Mesenteric fat pad (tissue), 1 donor: ENCODE measurements at places on chromosomes 4 and X.

GRCh38 chr4:102219129-102219528 is 126.2 kb downstream of the SLC39A8 start:
- no peak for DNase-seq

DNA sequence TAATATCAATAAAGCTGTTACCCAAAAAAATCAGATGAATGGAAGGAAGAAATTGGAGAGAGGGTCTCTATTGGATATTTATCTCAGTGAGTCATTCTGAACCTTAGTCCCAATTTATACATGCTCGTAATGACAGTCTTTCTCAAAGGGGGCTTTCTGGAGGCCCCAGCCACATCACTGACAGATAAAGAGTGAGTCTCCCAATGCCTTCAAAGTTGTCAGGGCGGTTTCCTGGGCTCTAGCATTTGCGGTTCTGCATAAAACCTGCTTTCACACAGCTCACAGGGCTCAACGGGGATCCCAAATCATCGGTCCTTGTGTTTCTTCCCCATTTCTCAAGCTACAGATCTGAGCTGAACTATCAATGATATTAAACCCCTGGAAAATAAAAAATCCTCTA is 17.3 kb downstream of the TCEANC start:
- DNase-seq: no peak

GRCh38 chrX:104315555-104315954 is 60.8 kb upstream of the ESX1 start:
- DNase-seq: no peak

DNA sequence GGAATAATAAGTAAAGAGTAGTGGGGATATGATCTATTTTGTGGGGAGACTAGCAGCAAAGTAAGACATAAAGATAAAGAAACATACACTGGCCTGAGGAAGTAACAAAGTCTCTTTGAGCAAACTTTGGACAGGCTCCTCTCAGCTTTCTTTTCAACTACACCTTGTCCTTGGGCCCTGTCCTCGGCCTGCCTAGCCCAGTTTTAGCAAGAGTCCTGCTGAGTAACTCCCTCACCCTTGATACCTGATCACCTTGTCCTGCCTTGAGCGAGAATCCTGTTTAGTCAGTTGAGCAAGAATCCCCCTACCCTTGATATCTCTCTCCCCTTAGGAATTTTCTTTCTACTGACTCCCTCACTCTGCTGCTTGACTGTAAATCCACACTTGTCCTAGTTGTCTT is 11.5 kb downstream of the HNRNPH2 start:
- DNase-seq: no peak

GRCh38 chr4:150237110-150237872 is 159.0 kb downstream of the DCLK2 start:
- DNase-seq: no peak

DNA sequence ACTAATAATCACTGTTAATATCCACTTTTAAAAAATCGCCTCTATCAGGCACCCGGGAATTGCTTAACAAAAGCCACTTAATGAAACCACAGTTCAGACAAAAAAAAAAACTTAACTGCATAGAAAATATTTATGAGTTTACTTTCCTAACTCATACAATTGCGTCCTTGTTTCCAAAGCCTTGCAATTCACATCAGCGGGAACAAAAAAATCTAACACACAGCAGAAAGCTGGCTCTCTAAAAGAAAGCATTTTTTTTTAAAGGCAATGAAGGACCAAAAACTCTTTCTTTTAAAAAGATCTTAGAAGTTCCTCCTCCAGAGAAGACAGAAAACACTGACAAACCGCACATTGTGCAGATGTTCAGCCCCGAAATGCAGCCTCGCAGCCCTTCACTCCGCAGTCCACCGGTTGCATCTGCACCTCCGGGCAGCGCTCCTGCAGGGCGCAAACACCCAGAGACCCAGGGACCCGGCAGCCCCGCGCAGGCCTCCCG is 812 bp downstream of the FAT1 start:
- no peak for DNase-seq

DNA sequence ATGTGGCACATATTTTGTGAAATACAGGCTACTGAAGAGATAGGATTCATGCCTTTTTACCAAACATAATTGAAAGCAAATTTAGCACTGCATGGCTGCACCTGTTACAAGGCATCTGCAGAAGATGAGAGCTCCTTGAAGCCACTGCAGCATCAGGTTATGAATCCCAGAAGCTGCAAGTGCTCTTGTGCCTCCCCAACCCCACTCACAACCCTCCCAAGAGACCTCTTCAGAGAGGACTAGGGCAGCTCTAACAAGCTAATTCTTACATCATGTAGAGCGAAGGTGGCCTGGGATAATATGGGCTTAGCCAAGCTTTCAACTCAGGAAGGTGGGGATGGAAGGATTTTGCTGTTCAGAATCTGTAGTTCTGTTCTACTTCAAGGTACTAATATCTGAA is 27.2 kb downstream of the MFAP3L start:
- no peak for DNase-seq

GRCh38 chrX:1244164-1245076 is 24.2 kb upstream of the CSF2RA start:
- no peak for DNase-seq

DNA sequence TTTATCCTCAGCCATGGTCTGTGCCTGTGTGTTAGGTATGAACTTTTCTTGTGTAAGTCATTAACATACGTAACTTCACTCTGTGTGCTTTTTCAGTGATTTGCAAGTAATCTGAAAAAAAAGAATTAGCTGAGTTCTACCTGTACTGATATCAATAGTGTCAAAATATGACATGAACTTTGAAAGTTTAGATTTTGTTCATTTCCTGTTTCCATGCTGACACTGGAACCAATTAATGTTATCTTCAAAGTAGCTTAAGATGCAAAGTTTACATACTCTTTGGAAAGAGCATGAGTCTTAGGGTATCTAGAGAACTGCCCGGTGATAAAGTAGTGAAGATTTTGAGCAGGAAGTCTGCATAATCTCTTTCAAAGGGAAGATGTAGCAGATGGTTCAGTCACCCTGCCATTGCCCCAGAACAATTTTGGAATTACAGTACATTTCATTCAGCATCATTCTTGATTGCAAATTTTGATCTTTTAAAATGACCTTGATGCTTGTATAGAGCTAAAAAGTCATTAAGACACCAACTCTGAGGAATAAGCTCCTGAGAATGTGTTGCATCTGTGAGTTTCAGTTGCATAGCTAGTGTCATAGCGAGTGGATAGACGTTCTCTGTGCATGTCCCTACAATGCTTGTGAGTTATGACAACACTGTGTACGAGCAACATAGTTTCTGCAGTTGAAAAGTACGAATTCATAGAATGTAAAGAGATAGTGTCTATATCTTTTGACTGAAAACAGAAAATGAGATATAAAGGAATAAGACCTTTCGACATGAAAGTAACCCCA is 130.5 kb downstream of the PTTG2 start:
- no peak for DNase-seq

DNA sequence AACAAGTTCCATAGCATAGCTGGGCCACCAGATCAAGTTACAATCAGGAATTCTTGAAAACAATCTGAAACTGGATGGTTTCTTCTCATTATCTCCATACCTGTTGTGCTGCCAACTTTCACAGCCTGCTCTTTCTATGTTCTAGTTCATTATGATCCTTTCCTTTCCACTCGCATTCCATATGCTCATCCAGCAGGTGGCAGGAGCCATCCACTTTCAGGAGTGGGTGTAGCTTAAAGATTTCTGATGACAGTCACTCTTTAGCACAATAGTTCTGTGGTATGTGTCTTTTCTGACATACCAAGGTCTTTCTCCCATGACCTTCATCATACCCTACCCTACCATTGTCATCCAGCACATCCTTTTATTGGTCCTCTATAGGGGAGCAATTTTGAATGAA is 46.4 kb downstream of the PAGE2 start:
- no peak for DNase-seq

GRCh38 chr4:184448821-184449220 is 25.5 kb downstream of the IRF2 start:
- no peak for DNase-seq

DNA sequence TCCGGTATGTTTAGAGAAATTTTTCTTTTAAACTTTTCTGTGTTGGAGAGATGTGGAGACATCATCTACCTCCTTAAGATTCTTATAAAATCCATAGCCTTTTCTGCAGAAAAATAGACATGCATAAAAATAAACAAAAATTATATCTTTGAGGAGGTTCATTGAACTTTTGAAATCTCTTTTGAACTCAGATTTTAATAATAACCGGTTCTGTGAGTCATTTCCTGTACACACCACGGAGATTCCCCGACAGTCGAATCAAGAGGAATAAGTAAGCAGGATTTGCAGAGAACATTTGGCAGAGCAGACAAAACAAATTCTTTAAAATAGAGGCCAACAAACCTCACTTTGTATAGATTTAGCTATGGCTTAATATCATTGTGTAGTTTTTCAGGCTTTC is 918.7 kb upstream of the POU3F4 start:
- no peak for DNase-seq

GRCh38 chrX:57929373-57929772 is 19.1 kb upstream of the ZXDA start:
- DNase-seq: no peak

DNA sequence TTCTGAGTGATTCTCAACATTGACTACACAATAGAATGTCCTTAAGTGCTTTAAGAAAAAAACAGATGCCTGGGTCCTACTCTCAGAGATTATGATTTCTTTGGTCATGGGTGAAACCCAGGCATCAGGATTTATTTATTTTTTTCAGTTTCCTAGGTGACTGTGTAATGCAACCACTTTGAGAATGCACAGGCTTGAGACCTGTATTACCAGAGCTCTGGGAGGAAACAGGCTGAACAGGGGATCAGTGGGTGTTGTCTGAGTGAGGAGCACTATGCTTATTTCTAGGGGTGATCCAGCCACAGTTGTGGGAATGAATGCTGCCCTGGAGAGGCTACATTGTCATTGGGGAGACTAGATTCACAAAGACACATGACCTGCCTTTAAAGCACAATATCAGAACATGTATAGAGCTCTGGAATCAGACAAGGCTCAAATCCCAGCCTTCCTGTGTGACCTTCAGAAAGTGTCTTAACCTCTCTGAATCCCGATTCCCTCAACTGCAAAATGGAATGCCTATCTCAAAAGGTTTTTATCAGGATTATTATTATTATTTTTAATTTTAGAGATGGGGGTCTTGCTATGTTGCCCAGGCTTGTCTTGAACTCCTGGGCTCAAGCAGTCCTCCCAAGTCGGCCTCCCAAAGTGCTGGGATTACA is 61.6 kb upstream of the PRPS1 start:
- no peak for DNase-seq
